NCI-H1436 treated with DMSO at 0.1 percent for 48 hours (cell line): ENCODE measurements at places on chromosomes 3 and 15.

DNA sequence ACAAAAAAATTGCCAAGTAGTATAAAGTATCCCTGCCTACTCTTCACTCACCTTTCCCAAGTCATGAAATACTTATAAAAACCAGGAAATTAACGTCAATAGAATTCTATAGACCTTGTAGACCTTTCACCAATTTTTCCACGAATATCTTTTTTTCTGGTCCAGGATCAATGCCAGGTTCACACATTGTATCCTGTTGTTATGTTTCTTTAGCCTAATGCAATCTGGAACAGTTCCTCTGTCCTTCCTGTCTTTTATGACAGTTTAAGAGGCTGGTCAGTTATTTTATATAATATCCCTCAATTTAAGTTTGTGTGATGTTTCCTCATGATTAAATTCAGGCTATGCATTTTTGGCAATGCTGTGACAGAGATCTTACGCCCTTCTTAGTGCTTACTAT, 63.2 kb upstream of the MAGI1 start:
- no peak for DNase-seq

DNA sequence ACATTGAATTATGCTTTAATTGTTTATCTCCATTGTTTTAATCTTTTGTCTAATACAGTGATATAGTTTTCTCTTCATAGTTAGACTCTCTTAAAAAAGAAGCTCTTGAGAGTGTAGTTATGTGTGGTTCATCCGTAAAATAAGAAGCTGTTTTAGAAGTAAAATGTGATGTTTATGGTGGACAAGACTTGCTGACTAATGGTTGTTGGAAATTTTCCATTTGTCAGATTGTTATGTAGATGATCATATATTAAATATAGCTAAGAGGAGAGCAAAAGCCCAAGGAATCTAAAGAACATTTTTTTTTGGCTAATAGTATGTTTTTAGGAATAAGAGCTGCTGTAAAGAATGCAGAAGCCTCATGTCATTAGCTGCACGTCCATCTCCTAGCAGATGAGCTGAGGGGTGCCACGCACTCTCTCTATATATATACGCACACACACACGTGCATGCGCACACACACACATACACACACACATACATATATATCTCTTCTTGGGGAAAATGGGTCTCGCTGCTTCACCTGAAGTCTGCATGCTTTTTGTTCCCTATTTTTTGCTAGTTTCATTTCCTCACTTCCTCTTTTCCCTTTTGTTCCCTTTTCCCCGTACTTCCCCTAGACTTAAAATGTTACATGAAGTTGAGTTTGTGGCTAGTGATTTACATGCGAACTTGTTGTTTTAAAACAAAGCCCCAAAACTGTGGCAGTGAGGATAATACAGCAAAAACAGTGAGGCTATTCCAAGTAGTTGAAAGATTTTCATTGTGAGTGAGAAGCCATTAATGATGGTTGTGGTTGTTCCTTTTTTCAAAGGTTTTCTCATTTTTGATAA, 107.8 kb downstream of the MBNL1 start:
- DNase-seq: no peak

GRCh38 chr3:8579096-8579495, 65.5 kb downstream of the SSUH2 start:
- no peak for DNase-seq

DNA sequence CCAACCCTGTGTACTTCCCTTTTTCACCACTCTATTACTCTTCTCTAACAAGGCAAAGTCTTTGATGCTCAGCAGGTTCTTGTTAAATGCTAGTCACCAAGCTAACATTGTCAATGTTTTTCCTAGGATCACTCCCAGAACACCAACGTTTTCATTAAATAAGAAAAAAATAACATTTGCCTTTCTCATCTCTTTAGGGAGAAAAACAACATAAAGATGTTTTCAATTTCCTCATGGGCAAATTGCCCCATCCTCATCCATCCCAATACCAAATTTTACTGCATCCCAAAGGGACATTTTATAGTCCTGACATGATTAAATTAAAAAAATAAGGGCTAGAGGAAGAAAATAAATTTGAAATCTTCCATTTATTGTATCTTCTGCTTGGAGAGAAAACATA, 106.5 kb downstream of the SUCNR1 start:
- DNase-seq: no peak

DNA sequence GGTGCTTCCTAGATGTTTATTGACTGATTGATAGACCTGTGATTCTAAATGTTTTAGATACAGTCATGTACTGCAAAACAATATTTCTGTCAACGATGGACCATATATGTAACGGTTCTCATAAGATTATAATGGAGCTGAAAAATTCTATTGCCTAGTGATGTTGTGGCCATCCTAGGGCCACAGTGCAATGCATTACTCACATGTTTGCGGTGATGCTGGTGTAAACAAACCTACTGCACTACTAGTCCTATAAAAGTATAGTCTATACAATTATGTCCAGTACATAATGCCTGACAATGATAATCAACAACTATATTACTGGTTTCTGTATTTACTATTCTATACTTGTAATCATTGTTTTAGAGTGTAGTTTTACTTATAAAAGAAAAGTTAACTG, 46.8 kb downstream of the CHST2 start:
- no peak for DNase-seq

- DNase-seq: no peak
Measured at GRCh38 chr3:42796332-42796885, 7.9 kb downstream of the HIGD1A start.

DNA sequence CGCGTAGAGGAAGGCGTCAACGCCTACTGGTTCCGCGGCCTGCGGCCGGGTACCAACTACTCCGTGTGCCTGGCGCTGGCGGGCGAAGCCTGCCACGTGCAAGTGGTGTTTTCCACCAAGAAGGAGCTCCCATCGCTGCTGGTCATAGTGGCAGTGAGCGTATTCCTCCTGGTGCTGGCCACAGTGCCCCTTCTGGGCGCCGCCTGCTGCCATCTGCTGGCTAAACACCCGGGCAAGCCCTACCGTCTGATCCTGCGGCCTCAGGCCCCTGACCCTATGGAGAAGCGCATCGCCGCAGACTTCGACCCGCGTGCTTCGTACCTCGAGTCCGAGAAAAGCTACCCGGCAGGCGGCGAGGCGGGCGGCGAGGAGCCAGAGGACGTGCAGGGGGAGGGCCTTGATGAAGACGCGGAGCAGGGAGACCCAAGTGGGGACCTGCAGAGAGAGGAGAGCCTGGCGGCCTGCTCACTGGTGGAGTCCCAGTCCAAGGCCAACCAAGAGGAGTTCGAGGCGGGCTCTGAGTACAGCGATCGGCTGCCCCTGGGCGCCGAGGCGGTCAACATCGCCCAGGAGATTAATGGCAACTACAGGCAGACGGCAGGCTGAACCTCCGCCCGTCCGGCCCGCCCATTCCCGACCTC, 4.1 kb downstream of the ISLR2 start:
- no peak for DNase-seq

GRCh38 chr3:33581666-33582065, 136.4 kb downstream of the CLASP2 start:
- DNase-seq: no peak

GRCh38 chr15:60154764-60155325, 150.7 kb downstream of the FOXB1 start:
- no peak for DNase-seq

DNA sequence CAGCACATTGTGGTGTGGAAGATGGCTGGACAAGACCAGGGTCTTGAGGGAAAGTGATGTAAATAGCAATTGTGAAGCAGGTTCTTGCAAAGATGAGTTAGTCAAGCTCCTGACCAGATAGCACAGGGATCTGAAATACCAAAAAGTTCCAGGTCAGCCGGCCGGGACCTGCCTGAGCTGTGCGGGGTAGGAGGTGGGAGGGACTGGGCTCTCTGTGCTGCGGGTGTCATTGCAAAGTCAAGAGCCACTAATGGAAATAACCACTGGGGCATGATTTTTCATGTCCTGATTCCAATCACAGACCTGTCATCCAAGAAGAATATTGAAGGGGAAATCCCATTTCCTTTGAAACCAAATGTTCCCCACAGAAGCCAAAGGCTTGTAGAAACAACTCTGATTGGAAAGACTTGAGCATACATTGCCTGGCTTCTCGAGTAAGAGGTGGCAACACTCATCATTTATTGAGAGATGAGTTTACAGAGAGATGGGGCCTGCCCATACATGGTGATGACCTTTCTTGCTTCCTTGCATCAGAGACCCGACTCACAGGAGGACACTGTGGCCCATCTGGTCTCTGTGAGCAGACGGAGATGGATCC, 44.2 kb upstream of the KY start:
- no peak for DNase-seq

GRCh38 chr15:64685230-64685888, 90.0 kb downstream of the RBPMS2 start:
- DNase-seq: no peak

- no peak for DNase-seq
Measured at GRCh38 chr3:42052484-42053351, 38.4 kb upstream of the TRAK1 start.

GRCh38 chr3:30628205-30628900, 22.0 kb downstream of the TGFBR2 start:
- no peak for DNase-seq

DNA sequence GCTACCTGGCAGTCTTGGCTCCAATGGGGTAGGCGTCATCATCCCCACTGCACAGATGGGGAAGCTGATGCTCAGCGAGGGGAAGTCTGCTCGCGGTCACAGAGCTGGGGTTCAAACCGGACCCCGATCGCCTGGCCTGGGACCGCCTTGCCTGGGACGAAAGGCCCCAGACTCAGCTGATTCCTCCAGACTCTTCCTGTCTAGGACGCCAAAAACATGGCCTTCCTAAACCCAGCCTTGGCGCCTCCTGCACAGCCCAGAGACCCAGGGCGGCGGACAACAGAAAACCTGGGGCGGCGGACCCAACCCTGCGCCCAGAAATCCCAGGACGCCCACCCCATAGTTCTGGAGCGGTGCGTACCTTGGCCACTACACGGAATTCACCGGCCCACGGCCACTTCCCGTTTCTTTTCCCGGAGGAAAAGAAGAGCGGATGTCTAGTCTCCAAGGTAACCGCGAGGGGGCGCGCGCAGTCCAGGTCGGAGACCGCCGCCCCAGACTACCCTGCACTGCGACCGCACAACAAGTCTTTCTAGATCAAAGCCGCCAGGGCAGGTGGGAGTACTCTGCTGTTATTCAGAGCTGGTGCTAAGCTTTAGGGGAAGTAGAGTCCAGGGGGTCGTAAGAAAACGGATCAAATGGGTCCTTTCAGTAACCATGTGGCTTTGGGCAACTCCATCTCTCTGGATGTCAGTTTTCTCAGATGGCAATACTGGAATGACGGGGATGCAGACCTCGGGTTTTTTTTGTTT, 4.9 kb upstream of the IL17RD start:
- no peak for DNase-seq

- no peak for DNase-seq
Measured at GRCh38 chr15:63059573-63060216, 17.1 kb downstream of the TPM1 start.

GRCh38 chr3:57281715-57282114, 10.8 kb downstream of the ASB14 start:
- no peak for DNase-seq

GRCh38 chr3:65751123-65751700, 287.5 kb downstream of the MAGI1 start:
- no peak for DNase-seq
